ENCODE measurements at places on chromosomes 11 and 22.

- DNase-seq = no peak
Observed at GRCh38 chr22:37751449-37752188, 54.8 kb downstream of the TRIOBP start.

- no peak for DNase-seq
Observed at GRCh38 chr22:34934261-34934660, 131.7 kb upstream of the ISX start.

DNA sequence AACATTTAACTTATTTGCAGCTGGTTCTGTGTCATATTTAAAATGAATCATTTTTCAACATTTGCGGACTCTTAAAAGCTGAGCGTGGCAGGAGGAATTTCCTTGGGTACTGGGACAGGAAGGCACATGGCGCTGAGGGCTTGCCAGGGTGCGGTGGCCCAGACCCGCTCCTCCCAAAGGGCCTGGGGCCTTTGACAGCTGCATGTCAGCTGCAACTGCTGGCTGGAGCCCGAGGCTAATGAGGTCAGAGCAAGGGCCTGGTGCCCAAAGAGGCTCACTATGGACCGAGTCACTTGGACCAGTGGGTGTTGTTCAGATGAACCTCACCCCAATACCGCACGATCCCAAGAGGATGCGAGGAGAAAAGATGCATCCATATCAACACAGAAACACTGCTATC, 326.9 kb downstream of the CTTN start:
- DNase-seq = no peak

- DNase-seq = no peak
Observed at GRCh38 chr22:46011627-46012181, 34.7 kb upstream of the WNT7B start.

DNA sequence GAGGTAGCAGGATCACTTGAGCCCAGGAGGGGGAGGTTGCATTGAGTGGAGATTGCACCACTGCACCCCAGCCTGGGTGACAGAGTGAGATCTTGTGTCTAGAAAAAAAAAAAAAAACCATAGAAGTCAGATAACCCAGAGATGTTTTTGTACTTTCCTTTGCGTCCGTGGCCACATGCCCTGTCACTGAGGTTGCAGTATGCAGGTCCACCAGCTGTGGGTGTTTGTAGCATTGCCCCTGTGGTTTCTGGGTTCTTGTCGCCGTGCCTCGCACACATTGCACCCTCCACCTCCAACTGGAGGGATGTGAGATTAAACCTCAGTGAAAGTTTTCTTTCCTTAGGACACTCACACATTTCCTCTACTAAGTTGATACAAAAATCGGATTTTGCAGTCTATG, 70.3 kb downstream of the TNRC6B start:
- DNase-seq = no peak

GRCh38 chr11:47980907-47981621, 705 bp downstream of the PTPRJ start:
- no peak for DNase-seq

GRCh38 chr11:126334659-126335462, 20.6 kb upstream of the ST3GAL4 start:
- DNase-seq = no peak

DNA sequence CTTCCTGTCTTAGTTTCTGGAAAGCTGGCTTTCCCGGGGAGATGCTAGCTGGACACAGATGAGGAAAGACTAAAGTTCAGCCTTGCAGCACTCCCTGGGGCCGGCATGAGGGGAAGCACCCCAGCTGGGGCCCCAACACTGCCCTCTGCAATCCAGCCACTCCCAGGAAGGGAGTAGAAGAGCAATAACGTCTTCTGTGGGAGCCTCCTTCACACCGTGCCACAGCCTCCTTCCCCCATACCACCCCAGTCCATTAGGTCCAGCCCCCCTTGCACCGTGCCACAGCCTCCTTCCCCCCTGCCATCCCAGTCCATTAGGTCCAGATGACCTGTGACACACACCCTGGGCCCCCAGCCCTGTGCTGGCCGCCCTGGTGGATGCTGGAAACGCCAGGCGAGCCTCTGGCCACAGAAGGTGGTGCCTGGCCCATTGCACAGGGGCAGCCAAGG, 44.1 kb upstream of the PRDM11 start:
- no peak for DNase-seq

DNA sequence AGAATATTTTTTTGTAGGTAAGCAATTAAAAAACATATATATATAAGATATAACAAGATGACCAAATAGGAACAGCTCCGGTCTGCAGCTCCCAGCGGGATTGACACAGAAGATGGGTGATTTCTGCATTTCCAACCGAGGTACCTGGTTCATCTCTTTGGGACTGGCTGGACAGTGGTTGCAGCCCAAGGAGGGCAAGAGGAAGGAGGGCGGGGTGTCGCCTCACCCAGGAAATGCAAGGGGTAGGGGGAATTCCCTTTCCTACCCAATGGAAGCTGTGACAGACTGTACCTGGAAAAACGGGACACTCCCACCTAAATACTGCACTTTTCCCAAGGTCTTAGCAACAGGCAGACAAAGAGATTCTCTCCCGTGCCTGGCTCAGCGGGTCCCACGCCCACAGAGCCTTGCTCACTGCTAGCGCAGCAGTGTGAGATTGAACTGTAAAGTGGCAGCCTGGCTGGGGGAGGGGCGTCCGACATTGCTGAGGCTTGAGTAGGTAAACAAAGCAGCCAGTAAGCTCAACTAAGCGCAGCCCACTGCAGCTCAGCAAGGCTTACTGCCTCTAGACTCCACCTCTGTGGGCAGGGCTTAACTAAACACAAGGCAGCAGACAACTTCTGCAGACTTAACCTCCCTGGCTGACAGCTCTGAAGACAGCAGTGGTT, 163.8 kb downstream of the CWF19L2 start:
- no peak for DNase-seq

GRCh38 chr11:71183878-71184277, 68.5 kb downstream of the SHANK2 start:
- DNase-seq = no peak

GRCh38 chr11:42631220-42631843, 680.5 kb upstream of the API5 start:
- DNase-seq = peak; percentile 22

- DNase-seq = no peak
Observed at GRCh38 chr11:73983741-73984538, 1.3 kb upstream of the UCP2 start.

GRCh38 chr11:131295986-131296385, 74.4 kb upstream of the NTM start:
- DNase-seq = no peak

GRCh38 chr11:100501450-100501849, 185.6 kb upstream of the ARHGAP42 start:
- no peak for DNase-seq

GRCh38 chr11:104694259-104695064, 203.8 kb downstream of the CASP12 start:
- no peak for DNase-seq

GRCh38 chr11:82671451-82671850, 62.2 kb downstream of the FAM181B start:
- no peak for DNase-seq

DNA sequence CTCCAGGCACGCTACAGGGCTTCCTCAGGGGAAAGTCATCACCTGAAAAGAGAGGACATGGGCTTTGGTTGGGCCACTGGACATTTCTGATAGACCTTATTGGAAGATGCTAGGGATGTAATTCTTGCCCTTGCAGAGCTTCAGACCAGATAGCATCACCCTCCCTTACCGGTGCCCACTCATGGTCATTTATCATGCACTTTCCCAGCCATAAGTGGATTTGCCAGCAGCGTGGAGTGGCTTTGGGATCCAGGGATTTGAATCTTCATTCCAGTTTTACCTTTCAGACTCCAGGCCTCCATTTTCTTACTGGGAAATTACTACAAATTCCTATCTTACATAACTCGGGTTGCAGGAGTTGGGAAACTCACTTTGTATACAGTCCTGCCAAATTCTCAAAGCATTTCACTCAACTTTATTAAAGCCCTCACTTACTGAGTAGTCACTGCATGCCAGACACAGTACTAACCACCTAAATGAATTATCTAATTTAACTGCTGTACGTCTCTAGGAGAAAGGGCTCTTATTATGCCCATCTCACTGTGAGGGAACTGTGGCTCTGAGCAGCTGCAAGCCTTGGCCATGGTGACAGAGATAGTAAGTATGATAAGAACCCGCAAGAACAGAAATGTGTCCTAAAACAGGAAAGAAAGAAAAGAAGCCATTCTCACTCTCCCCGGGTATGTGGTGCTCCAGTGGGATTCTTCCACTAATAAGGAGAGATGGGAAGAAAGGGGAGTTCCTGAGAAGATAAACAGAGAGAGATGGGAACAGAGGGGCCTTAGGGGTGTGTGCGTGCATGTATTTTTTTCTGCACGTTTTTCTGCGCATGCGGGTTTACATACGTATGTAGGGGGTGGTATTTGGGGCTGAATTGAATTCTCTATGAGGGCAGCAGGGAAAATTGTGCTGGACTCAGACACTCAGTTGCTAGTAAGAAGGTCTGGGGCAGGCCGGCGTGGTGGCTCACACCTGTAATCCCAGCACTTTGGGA, 9.7 kb downstream of the CHRM1 start:
- no peak for DNase-seq

- DNase-seq = peak; percentile 25
Observed at GRCh38 chr11:94201004-94201465, 72.4 kb downstream of the PANX1 start.

GRCh38 chr11:82823647-82824619, 76.3 kb downstream of the PRCP start:
- no peak for DNase-seq

- DNase-seq = peak; percentile 98
Observed at GRCh38 chr11:69638941-69639681, 1.8 kb upstream of the CCND1 start.

DNA sequence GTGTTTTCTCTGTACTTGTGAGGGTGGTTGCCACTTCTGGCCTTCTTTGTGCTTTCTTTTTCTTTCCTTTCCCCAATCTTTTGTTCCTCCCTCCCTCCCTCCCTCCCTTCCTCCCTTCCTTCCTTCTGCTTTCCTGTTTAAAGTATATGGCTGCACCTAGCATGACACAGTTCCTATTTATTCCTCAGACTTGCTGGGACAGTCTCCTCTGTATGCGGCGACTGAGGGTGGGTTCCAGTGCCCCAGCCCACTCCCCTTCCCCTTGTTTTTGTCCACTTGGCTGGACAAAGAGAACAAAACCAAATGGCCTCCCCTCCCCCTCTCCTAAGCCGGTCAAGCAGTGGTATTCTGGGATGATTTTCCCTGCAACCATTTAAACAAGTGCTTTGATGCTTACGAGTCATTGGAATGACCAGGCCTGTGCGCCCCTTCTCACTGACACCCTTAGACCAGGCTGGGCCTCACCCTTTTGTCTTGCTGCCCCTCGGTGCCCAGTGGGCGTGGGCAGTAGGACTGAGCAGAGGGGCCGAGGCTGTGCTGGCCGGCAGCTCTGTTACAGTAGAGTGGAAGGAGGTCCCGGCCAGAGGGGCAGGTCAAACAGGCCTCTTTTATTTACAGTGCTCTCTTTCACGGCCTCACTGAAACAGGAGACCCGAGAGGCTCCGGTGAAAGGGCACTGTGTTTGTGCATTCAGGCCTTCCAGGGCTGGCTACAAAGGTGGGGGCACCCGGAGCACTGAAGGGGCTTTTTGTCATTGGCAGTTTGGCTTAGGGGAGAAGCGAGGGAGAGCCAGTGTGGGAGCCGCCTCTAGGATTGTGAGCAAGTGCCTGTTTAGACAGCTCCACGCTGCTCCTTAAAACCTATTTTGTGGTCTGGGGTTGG, 32.2 kb downstream of the ZBTB16 start:
- no peak for DNase-seq

- no peak for DNase-seq
Observed at GRCh38 chr11:126639692-126640091, 284.2 kb downstream of the ST3GAL4 start.

DNA sequence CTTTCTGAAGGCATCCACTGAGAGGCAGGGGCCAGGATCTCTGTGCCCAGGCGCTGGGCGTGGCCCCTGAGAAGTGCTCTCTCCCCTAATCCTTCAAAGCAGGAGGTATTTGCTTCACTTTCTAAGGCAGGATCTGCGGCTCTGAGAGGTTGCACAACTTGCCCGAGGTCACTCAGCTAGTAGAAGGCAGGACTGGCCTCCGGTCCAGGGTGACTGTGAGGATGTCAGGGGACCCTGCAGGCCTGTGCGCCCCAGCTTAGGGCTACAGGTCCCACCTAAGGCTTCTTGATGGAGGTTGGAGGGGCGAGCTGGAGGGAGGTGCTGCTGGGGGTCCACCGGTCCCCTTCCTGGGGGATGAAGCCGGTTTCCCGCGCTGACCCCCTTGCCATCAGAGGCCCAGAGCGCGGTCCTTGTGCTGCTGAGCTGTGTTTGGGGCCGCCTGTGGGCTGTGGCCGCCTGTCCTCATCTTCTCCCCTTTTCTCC, 979 bp downstream of the SMIM38 start:
- DNase-seq = no peak

DNA sequence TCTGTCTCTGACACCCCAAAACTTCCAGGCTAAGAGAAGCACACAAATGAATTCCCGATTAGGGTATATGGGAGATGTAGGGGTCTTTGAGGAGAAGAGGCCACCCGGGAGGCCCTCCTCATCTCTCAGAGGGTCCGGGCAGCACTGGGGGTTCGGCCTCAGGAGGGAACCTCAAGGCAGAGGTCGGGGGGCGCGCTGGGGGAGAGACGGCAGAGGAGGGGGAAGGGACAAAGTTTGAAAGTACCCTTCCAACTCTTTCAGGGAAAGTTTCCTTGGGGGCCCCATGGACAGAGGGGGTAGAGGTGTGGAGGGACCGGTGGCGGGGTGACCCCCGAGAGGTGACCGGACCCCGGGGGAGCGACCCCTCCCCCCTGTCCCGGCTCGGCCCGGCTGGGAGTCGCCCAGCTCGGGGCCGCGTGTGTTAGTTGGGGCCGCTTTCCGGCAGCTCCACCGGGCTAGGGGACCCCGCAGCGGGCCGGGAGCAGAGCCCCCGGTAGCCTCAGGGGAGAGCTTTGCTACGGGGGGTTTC, 3.3 kb upstream of the GCAT start:
- no peak for DNase-seq

DNA sequence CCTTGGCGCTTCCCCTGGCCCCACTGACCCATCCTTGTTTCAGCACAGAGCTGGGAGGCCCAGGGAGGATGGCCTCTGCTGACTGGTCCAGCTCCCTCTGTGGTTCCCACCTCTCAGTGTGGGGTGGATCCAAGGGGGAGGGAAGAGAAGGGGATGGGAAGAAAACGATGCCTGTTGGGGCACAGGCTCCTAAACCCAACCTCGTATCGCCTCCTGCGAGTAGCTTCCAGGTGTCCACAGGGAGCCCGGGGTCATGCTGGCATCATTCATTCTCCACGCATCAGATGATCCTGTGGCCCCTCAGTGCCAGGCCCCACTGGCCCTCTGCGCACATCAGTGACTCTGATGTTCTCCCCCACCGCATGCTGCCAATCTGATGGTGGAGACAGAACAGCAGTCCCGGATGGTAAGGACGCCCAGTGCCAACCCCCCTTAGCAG, 5.1 kb downstream of the MYEOV start:
- DNase-seq = peak; percentile 35
